Kidney capillary endothelial cell (primary cell): ENCODE measurements at places on chromosomes 16 and 17.

DNA sequence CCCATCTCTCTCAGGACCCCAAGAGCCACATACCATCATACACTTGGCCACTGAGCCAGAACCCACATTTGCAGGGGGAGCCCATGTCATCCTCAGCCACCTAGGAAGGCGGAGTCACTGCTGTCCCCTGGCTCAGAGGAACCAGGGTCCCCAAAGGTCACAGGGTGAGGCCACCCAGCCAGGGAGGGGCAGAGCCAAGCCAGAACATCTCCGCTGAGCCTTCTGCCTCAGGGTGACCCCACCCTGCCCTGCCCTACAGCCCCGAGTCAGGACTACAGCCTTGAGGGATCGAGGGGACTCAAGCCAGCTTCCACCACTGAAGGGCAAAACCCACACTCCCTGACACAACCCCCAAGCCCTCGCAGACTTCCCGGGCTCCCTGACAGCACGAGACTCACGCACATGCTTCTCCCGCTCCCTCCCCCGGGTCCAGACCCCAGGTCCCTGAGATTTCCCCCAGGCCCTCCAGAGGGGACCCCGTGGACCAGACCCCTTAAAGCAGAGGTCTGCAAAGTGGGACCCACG, 17.4 kb downstream of the PIEZO1 start:
- no peak for DNase-seq

DNA sequence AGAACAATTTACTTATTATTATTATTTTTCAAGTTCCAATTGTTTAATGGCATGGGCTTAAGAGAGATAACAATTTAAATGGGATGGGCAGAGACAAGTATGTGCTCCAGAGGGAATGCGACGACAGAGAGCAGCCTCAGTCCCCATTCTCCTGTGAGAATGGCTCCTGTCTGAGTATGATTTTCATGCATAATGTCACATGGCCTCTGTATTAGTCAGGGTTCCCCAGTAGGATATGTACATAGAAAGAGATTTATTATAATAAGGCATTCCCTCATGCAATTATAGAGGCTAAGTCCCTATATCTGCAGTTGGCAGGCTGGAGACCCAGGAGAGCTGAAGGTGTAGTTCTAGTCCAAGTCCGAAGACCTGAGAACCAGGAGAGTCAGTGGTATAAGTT, 22.9 kb upstream of the NKD1 start:
- DNase-seq, result no peak

DNA sequence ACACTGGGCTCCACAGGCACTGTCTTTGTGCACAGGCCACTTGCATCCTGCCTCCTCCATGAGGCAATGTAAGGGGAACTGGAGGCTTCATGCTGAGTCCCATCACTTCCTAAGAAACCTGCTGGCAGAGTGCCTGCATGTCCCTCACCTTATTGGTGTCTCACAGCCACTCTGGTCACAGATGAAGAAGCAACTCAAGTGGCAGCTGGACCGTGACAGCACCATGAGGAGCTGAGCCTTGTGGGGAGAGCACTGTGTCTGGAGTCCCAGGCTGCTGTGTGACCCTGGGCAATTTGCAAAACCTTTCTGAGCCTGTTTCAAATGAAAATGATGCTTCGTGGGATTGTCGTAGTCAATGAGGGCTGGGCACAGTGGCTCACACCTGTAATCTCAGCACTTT, 19.5 kb downstream of the ANKRD40 start:
- no peak for DNase-seq

GRCh38 chr17:32341141-32341856, 674 bp downstream of the C17orf75 start:
- DNase-seq, result no peak

DNA sequence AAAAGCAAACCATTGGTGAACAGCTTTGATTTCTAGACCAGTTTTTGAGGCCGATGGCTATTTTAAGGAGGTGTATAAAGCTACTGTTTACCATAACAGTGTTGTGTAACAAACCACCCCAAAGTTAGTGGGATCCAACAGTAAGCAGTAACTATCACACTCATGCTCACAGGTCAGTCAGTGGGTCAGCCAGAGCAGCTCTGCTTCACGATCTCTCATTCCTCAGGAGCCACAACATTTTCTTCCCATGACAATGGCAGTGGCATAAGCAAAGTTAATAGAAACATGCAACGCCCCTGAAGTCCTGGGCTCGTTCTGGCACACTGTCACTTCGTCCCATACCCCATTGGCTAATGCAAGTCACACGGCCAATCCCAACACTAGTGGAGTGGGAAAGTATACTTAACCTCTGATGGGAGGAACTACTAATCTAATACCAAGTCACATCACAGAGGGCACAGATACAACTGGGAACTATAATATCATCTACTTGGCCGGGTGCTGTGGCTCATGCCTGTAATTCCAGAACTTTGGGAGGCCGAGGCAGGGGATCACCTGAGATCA, 28.0 kb upstream of the B4GALNT2 start:
- DNase-seq, result no peak

DNA sequence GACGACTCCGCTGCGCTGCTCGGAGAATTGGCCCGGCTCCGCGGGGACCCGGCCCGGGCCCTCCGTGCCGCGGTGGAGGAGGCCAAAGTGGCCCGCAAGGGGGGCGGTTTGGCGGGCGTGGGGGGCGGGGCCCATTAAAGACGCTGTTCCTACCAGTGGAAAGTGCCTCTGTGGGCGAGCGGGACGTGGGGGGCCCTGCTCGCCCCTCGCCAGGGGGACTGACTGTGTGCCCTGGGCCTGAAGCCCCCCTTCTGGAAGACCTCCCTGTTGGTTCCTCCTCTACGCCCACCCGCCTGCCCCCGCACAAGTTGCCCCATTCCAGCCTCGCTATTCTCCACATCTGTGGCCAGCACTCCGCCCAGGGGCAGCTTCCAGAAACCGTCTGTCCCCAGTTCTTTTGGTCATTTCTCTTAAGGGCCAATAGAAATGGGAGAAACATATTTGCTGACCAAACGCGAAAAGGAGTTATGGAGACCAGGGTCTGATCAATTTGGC, 1.9 kb upstream of the FGF11 start:
- no peak for DNase-seq

GRCh38 chr16:23998771-23999170, 163.0 kb downstream of the PRKCB start:
- no peak for DNase-seq

- no peak for DNase-seq
Measured at GRCh38 chr17:7588553-7589203, 1.2 kb downstream of the SOX15 start.

- no peak for DNase-seq
Measured at GRCh38 chr17:80253631-80254395, 6.8 kb upstream of the RNF213 start.

GRCh38 chr16:23607726-23608125, 11.6 kb upstream of the NDUFAB1 start:
- peak; percentile 53 for DNase-seq

- peak; percentile 10 for DNase-seq
Measured at GRCh38 chr17:55641676-55642081, 81.0 kb downstream of the TMEM100 start.

GRCh38 chr17:75060434-75061054, 13.5 kb downstream of the KCTD2 start:
- no peak for DNase-seq

GRCh38 chr16:47229053-47230050, 85.6 kb upstream of the NETO2 start:
- no peak for DNase-seq

DNA sequence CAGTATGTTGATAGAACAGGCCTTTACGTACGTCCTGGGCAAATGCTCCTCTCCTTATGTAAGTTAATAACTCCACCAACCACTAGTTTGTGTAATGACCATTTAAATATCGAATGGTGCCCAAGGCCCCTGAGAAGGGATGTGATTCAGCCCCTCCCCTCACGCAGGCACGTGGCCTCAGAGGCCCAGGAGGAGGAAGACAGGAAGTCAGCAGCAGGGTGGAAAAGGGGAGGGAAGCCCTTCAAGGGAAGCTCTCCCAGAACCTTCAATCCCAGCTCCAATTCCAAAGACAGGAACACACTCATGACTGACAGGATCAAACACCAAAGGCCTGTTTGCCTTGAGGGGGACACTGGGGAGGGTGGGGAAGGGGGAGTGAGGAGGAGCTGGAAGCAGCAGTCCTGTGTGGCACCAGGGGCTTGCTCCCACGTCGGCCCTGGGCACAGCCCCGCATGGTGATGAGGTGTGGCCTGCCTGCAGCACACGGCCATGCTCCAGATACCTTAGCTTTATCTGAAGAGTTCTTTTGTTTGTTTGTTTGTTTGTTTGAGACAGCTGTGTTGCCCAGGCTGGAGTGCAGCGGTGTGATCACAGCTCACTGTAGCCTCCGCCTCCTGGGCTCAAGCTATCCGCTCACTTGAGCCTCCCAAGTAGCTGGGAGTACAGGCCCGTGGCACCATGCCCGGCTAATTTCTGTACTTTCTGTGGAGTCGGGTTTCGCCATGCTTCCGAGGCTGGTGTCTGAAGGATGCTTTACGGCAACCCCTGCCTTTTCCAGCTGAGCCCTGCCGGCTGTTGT, 105.0 kb downstream of the ZNF778 start:
- DNase-seq, result peak; percentile 92

GRCh38 chr17:47822785-47823184, 1.2 kb upstream of the OSBPL7 start:
- no peak for DNase-seq
